ENCODE measurements at places on chromosomes 4 and X.

GRCh38 chrX:11474576-11474975 is 181.4 kb downstream of the AMELX start:
- no peak for DNase-seq

DNA sequence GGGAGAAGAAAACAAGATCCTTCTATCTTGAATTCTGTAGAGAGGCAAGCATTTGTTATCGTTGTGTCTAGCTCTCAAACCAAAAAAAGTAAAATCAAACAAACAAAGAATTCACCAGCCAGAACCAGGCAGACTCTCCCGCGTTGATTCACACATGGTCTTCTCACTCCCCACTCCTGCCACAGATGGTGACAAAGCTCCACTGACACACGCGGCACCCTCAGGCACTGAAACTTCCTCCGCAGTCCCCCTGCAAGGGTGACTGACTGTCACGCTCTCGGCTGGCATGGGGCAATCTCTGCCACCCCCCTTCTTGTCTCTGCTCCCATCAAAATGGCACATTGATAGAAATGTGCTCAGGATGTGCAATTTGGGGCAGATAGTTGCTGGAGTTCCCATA is 304.9 kb downstream of the DHX15 start:
- no peak for DNase-seq

- DNase-seq = peak; percentile 85
These were observed 13.2 kb upstream of the SOD3 start for GRCh38 chr4:24781999-24782745.

DNA sequence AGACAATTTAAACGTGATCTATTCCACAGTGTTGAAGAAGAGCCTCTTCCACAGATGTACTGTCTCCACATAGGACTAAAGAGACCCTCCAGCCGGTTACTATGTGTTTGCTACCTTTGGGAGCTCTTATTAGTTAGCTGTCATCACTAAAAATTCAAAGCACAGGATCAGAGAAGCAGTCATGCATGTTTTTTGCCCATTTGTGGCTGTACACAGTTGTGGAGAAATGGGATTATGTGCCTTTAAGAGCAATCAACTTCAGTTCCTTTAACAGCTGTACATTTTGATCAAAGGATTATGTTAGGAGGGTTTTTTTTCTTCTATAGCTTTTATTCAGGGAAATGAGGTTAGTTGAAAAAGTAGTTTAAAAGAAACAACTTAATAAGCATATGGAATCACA is 149.0 kb upstream of the SPOCK3 start:
- DNase-seq = peak; percentile 55

DNA sequence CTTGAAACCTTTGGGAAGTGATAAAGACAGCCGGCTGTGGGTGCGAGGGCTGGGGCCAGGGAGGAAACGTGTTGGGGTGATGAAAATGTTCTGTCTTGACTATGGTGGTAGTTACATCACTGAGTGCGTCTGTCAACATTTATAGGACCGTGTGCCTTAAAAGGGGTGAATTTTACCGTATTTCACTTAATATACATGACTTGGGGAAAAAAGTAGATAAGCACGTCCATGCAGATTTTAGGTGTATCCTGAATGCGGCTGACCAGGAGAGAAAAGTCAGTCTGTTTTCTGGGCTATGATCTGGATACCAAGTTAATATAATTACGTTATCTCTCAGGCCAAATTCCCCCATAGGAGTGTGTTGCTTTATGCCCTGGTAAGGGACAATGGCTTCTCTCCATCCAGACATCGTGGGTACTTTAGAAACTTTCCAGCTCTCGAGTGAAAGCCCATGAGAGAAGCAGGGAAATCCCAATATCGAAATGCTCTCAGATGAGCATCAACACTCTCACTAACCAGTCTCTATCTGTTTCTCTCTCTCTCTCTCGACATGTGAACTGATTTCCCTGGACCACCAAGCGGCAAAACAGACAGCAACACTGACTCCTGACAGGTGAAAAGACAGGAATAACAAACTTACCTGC is 71.5 kb downstream of the IRF2 start:
- DNase-seq = no peak

- DNase-seq = no peak
These were observed 48.2 kb upstream of the EPGN start for GRCh38 chr4:74260036-74260435.

DNA sequence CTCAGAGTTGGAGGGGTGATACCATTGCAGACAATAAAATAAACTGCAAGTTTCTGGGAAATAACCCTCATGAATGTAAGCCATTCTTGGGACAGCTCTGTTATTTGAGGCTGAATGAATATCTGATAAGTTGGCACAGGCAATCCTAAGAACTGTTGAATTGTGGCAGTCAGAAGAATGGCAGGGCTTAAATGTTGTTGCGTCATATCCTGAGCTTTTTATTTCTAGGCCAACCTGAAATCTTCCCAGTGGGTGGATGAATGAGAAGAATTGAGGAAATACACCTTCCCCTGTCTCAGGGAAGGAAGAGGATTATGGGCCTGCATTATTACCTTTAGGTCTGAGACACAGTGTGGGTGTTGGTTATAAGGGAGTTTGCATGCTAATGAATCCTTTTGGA is 64.4 kb upstream of the C4orf54 start:
- DNase-seq = peak; percentile 72

DNA sequence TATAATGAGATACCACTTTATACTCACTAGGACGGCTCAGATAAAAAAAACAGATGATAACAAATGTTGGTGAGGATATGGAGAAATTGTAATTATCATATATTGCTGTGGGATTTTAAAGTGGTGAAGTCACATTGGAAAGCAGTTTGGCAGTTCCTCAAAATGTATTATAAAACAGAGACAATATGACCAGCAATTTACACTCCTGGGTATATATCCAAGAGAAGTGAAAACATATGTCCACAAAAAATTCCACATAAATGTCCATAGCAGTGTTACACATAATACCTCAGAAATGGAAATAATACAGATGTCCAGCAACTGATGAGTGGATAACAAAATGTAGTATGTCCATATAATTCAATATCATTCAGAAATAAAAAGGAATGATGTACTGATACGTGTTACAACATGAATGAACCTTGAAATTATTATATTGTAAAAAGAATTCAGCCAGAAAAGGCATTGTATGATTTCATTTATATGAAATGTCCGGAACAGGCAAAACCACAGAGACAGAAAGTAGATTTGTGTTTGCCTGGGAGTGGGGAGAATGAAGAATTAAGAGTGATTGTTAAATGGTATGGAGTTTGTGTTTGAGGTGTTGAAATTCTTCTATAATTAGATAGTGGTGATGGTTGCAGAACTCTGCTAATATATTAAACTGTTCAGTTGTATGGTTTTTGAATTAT is 220.9 kb downstream of the SLC7A11 start:
- DNase-seq = no peak

GRCh38 chr4:185654311-185654710 is 119.0 kb upstream of the PDLIM3 start:
- DNase-seq = no peak

DNA sequence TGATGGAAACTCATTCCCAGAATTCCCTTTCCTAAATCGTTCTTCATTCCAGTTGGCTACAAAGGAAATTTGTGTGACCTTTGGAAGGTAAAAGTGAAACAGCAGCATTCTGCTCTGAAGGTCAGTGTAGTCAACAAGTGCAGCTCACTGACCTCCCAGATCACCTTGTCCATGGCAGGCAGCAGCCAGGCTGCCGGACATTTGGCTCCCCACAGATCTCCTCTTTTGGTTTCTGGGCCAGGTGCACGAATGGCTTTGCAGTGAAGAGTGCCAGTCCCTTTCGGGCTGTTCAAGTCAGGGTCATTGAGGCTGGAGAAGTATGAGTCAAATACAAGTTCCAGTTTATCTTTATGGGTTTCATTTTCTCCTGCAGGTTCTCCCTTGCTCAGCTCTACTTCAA is 14.3 kb downstream of the GPRIN3 start:
- no peak for DNase-seq

GRCh38 chr4:96630839-96631238 is 790.9 kb downstream of the PDHA2 start:
- DNase-seq = no peak

- DNase-seq = no peak
These were observed 57.6 kb upstream of the PRDM8 start for GRCh38 chr4:80139671-80140070.

DNA sequence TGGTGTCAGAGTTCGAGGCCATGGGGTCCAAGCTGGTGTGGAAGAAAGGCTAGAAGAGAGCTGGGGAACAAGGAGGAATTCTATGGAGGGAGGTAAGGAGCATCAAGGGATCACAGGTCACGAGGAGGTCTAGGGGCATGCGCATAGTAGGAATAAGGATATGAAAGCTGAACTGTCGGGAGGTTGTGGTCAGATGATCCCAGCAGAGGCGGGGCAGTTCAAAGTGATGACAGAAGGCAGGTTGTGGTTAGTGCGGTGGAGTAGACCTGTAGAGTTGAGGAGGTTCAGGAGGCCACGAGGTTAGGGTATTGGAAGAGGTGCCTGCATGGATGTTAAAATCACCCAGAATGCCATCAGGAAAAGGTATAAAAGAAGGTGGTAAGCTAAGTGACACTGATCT is 156.3 kb downstream of the TMEM164 start:
- DNase-seq = no peak

DNA sequence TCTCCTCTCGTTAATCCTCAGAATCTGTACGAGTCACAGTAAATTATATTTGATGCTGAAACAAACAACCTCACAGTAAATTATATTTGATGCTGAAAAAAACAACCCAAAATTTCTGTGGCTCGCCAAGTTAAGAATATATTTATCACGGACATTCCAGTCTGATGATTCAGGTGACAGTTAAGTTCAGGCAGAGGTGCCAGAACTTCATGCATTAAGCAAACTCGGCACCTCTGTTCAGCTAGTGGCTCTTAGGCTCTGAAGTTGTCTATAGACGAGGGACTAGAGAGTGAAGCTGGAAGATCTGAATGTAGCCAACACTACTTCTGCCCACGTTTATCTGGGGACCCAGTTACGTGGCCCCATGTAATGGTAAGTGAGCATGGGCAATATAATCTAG is 132.2 kb upstream of the AGA start:
- no peak for DNase-seq

DNA sequence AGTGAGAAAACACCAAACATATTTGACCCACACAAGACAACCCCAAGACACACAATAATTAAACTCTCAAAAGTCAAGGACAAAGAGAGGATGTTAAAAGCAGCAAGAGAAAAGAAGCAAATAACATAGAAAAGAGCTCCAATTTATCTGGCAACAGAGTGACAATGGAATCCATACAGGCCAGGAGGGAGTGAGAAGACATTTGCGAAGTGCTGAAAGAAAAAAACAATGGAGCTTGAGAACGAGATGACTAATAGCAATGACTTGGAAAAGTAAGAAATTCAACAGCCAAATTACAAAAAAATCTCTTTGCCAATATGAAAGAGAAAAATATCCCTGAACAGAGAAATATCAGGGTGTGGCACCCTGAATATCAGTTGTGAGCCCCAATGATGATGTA is 61.6 kb downstream of the MAD2L1 start:
- no peak for DNase-seq

- peak; percentile 71 for DNase-seq
These were observed 599.3 kb downstream of the SPRY1 start for GRCh38 chr4:123995936-123996335.

- DNase-seq = no peak
These were observed 43.1 kb downstream of the ATP11C start for GRCh38 chrX:139889760-139890159.

DNA sequence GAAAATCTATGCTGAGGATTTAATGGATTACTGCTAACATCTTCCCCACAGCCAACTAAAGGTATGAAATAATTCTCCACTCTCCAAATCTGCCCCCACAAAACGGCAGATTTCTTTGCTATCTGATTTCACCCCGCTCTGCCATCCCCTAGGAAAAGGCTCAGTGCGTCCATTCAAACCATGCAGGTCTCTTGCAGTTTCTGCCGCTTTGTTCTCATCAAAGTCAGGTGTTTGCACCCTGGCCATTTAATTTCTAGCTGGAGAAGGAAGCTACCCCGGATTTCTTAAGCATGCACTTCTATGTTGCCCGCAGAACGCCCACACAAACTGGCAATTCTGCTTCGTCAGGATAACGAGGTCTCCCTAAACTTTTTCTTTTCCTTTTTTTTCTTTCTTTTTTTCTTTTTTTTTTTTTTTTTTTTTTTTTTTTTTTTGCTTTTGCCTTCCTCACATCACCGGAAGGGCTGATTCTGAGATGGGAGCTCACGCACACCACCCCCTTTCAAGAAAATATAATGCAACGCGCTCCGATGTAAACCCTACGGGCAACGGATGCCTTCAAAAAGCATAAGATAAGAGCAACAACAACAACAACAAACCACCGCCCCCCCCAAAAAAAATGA is 3.3 kb downstream of the NLGN4X start:
- DNase-seq = no peak

- DNase-seq = no peak
These were observed 106.8 kb downstream of the FSTL5 start for GRCh38 chr4:162056990-162057389.

GRCh38 chr4:167079762-167080161 is 154.5 kb downstream of the SPOCK3 start:
- no peak for DNase-seq

DNA sequence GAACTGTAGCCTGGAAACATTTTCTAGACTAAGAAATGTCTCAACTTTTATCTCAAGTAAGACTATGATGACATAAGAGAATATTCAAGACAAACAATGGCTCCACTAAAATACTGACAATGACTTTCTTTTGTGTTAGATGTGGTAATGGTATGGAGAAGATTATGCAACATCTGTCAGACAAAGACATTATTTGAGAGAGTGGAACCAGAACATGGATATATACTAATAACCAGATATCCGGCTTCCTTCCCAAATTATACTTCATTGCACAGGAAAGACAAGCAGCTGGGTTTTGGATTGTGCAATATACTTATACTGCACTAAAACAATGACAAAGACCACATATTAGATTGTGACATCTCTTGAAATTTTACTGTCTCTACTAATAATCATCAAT is 290.8 kb upstream of the GIMD1 start:
- no peak for DNase-seq

DNA sequence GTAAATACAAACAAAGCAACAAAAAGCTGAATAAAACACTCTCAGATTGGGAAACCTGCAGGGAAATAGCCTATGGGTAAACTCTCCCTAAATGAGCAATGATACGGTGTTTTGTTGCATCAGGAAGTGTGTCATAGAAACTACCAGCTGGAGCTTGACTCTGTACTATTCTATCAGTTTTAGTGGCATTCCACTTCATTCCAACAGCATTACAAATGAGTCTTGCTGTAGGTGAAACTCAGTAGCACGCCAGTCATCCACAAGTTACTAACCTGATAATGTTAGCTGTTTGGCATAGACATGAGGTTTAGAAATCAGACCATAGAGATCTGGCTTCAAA is 24.9 kb downstream of the FGFBP1 start:
- peak; percentile 95 for DNase-seq

GRCh38 chr4:153466949-153467896 is 1.1 kb downstream of the TMEM131L start:
- no peak for DNase-seq

Measured in retinal pigment epithelial cell (primary cell).